ENCODE measurements at places on chromosomes 12 and 14.
A peak's percentile ranks its signal among the peaks of the same experiment; 100 is the strongest.

- no peak for DNase-seq
Observed at GRCh38 chr12:108430926-108431325, 84.2 kb upstream of the FICD start.

DNA sequence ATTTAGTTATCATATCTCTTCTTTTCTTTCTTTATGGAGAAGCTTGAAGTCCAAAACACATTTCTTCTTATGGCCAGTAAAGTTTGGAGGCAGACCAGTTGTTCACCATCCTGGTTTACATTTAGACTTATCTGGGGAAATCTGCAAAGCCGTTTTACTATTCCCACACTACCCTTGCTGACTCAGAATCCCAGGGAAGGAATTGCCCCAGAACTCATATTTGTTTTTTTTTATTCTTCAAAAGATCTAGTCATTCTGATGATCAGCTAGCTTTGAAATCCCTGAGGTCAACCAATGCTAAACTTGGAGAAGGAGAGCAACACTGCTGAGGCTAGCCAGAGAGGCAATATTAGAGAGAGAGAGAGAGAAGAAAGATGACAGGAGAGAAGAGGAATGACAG lies 12.3 kb upstream of the LMO3 start:
- no peak for DNase-seq

DNA sequence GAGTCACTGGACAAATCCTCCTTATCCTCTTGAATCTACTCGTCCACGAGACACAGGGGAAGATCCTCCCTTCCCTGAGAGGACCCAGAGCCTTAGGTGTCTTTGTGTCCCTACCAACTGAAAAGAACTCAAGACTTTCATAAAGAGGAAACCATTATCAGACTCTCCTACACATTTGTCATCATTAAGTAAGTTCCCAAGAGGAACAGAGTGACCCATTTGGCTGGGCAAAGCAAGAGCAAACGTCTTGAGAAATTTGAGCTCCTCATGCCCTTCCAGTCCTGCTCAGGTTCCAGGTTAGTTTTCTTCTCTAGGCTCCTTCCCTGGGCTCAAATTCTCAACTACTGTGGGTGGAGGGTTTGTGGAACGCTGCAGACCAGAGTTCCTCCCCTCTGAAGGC lies 5.7 kb downstream of the MLF2 start:
- no peak for DNase-seq

- no peak for DNase-seq
Observed at GRCh38 chr12:123548107-123548506, 14.6 kb upstream of the RILPL1 start.

DNA sequence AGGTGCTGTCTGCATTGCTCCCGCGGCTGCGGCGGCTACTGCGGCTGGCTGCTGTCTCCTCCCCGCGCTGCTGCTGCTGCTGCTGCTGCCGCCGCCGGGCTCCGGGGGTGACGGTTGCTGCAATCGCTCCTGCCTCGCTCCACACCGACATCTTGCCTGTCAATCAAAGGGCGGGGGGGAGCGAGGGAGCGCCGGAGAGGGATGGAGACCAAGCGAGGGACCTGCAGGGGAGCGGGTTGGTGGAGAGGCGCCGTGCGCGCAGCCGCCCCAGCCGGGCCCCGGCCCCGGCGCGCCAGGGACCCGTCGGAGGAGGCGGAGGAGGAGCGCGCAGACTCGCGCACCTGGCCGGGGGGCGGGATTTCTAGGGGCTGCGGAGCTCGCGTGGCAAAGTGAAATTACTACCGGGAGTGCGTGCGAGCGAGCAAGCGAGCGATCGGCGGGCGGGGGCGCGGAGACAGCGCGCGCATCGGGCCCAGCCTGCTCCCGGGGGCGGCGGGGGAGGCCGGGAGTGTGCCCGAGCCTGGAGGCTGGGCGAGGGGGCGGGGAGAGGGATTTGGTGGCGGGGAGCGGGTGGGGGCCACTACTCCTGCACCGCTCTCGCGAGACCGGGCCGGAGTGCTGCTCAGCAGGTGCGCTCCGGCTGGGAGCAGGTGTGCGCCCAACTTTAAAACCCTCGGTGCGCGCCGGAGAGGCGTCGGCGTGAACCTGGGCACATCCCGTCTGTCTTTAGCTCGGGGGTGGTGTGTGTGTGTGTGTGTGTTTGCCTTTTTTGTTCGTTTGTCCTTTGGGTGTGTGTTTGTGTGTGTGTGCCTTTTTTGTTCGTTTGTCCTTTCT lies at the start of gene KSR2:
Gene KSR2, minus strand, starts transcription at position 165 of the 834 bp plus-strand sequence. CDS start 735 bp downstream, outside the sequence.
- DNase-seq, result no peak

DNA sequence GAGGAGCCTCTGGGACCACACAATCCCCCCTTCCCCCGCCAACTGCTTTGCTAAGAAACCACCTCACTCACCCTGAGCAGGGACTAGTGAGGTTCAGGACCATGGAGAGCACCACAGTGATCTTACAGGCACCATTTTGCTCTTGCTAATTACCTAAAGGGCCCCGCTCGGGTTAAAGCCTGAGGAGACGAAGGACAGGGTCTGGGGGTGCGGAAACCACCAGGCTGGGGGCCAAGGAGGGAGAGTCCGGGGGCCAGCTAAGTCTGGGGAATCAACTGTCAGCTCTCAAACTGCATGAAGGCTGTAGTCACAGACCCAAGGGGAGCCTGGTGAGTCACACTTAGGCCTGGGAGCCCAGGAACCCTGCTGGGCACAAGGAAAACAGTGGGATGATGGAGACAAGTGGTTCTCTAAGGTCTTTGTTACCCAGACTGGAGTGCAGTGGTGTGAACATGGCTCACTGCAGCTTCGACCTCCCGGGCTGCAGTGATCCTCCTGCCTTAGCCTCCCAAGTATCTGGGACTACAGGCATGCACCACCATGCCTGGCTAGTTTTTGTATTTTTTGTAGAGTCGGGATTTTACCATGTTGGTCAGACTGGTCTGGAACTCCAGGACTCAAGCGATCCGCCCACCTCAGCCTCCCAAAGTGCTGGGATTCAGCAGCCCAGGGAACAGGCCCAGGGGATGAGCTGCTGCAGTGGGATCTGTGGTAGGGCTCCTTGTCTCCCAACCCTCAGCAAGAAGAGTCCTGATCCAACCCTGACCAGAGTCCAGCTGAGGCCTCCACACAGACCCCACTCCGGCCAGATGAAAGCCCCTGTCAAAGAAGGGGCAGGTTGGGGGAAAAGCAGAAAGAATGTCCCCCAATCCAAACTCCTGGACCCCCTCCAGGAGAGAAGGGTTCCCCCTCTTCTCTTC lies 98.8 kb downstream of the CALM1 start:
- DNase-seq, result peak; percentile 71

- no peak for DNase-seq
Observed at GRCh38 chr12:5507401-5507935, 75.6 kb downstream of the NTF3 start.

- no peak for DNase-seq
Observed at GRCh38 chr14:70995671-70996070, 88.4 kb downstream of the PCNX1 start.

DNA sequence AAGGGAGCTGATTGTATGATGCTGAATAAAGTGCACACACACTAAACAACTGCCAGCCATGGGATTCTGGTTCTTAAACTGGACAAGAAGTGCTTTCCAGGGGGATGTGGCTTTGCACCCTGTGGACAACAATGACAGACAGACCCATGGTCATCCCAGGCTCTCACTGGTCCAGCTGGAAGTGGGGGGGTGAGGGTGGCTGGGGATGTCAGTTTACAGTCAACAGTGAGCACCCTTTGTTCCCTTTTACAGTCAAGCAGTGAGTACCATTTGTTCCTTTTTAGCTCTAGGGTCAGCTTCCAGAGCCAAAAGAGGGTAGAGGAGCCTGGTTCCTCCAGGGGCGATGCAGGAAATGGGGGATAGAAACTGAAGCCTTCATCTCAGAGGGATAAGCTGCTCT lies 100.7 kb downstream of the SMOC1 start:
- no peak for DNase-seq

GRCh38 chr12:42698213-42698612 lies 108.7 kb upstream of the PRICKLE1 start:
- no peak for DNase-seq

- no peak for DNase-seq
Observed at GRCh38 chr12:91138337-91138920, 27.1 kb upstream of the LUM start.

GRCh38 chr14:64997108-64997794 lies 10.6 kb downstream of the FNTB start:
- no peak for DNase-seq

All from astrocyte of the cerebellum (primary cell).